ENCODE measurements at places on chromosomes 7 and 10.
A peak's percentile ranks its signal among the peaks of the same experiment; 100 is the strongest.

DNA sequence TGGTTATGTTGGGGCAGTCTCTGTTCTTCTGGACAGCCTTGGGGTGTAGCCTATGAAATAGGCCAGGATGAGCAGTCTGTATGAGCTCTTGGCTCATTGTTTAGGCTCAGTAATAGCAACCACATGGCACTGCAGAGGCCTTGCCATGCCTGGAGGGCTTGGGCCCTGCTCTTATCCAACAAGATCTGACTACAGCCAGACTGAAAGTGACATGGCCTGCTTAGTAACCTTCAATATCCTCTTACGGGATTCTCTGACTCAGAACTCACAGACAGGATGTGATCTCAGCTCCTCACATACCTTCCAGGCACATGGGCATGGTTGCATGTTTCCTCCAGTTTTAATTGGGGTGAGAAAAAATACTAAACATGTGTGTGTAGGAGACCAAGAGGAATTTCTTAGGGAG, 289.3 kb downstream of the PTEN start:
- DNase-seq, result peak; percentile 74

DNA sequence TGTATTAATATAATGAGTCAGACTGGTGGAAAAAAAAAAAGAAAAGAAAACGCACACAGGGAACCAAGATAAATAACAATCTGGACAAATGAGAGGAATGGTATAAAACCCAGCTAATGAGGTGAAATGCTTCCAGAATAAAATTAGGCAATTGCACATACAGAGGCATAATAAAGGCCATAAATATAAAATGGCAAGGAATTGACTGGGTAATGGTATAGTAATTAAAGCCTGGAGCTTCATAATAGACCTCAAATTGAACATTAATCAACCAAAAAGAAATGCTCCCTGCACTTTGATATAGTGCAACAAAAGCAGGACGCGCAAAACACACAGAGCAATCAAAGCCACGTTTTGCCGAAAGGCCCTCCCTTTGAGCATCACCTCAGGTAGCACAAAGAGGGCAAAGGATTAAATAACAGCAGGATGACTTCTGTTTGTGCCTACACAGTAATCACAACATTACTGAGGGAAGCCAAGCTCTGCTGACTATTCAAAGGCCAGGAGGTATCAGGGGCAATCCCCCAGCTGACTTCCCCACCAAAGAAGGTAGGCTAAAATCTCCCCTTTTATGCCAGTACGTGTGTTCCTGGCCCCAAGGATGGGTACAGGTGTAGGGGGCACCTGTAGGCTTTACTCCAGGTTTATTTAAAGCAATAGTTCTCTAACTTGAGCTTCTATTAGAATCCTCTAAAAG, 343.7 kb downstream of the ELMO1 start:
- no peak for DNase-seq

GRCh38 chr10:13787015-13787421, 200.3 kb downstream of the PRPF18 start:
- peak; percentile 26 for DNase-seq

DNA sequence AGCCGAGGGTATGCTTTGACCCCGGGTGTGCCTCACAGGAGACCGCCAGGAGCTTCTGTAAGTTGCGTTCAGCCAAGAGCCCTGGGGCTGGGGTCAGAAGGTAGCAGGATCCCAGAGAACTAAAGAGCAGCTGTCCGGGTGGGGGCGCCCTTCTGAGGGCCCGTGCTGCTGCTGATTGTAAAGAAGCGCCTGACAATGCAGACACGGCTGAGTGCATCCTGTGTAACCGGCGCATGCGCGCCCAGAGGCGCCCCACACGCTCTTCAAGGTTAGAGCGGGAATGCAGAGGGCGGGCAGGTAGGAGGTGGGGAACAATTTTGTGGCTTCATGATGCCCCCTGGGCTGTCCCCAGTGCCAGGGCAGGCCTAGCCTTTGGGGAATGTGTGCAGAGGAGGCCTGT, 210.2 kb upstream of the CTBP2 start:
- no peak for DNase-seq

DNA sequence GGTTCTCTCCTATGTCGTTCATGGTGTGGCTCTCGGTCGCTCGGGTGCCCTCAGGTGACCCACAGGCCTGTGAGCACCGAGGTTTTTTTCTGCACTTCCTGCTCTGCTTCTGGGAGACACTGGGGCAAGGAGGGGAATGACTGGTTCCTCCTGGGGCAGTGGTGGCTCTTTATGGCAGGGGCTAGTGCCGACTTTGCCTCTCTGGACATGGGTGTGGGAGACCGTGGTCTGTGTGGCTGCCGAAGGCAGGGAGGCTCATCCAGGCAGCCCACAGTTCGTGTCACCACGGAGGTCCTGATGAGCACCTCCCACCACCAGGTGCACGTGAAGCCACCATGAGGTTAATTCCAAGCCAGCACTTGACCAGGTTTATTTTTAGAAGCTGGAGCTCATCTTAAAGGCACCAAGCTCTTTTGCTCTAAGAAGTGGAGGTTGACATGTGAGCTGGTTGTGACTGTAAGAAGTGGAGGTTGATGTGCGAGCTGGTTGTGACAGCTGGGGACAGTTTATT, 24.7 kb upstream of the DPYSL4 start:
- no peak for DNase-seq

DNA sequence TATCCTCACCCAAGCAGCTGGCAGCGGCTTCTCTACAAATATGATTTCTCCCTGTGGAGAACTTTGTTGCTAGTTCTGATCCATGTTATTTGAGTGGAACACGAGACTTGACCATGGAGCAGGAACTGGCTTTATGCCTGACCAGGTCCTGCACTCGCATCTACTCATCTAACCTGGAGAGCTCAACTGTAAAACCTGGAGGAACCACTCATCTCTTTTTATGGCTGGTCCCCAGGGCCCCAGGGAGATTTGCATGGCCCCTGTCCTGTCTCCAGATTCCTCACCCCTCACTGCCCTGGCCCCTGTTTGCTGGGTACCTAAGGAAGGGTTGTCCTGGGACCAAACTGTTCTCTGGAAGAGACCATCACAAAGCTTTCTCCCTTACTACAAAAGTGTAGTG, 16.0 kb downstream of the TCAF1 start:
- DNase-seq, result no peak

DNA sequence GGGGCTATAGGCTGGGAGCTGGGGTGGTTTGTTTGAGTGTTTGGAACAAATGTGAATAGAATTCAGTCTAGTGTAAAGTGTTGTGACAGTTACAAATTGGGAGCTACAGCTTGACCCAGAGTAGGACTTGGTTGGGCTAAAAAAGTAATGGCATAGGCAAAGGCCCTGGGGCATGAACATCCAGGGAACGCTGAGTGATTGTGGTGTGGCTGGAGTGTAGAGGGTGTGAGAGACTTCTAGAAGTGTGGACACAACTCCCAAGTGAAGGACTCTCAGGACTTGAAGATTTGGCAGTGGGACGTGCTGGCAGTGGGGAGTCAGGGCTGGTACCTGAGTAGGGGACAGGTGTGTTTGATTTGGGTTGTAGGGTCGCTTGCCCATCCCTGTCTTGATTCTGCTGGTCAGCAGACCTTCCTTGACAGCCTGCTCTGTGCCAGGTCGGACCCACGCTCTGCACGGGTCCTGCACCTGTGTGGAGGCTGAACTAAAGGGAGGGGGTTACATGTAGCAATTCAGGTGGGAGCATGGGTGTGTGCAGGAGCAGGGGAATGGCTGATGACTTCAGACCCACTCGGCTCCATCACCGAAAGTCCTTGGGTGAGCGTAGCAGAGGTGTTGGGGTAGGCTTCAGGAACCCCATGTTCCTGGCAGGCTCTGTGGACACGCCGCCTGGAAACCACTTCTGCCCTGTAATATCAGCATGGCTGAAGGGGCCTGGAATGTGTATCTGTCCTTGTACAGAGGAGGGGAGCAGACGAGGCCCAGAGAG, 43.3 kb downstream of the ZMIZ1 start:
- no peak for DNase-seq

- no peak for DNase-seq
Measured at GRCh38 chr7:44390701-44391100, 65.3 kb upstream of the CAMK2B start.

- DNase-seq, result no peak
Measured at GRCh38 chr7:29167721-29168120, 21.4 kb upstream of the CPVL start.

- DNase-seq, result no peak
Measured at GRCh38 chr10:44716470-44717015, 194.6 kb upstream of the TMEM72 start.

DNA sequence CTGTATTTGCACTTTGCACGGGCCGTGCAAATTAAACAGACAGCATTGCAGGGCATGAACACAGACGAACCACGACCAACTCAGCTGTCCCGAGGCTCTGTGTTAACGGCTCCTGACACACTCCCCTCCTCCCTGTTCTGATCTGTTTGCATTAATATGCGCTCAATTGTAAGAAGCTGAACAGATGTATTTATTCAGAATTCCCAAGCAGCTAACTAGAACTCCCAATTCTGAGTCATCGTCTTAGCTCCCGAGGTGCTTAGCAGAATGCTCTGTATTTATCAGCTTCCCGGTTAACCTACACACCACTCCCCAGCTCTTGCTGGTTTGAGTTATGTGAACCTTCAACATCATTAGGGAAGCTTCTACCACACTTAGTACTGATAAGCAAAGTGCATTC, 286.4 kb downstream of the PTPRN2 start:
- no peak for DNase-seq

DNA sequence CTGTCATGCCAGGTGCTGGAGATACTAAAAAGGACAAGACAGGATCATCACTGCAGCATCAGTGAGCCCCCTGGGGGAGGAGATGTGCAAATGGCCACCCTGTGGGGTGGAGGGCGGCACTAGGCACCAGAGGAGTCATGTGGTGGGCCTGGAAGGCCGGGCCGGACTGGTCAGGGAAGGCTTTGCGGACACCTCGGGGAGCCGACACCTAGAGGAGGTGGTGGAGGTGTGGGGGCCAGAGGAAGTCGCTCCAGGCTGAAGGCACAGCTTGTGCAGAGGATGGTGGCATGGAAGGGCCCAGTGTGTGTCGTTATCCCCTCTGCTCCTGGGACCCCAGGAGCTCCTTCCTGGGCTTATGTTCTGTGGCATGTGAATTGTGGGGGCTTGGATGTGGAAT, 437.7 kb downstream of the RPS24 start:
- no peak for DNase-seq

DNA sequence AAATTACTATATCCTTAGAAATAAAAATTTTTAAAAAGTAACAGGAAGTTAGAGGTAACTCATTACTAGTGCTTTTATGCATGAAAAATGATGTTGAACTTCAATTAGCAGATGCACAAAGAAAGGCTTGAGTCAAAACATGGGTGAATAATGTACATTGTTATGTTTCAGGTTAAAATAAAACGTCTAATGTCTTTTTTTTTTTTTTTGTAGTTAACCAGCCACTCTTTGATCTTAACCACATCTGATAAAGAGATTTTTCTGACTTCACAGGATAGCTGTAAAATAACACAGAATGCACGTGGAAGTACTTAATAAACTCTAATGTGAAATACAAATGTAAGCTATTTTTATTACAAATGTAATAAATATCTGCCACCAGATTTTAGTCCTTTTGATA, 61.7 kb downstream of the GSAP start:
- no peak for DNase-seq

GRCh38 chr7:114832906-114833595, 88.8 kb upstream of the MDFIC start:
- DNase-seq, result no peak

DNA sequence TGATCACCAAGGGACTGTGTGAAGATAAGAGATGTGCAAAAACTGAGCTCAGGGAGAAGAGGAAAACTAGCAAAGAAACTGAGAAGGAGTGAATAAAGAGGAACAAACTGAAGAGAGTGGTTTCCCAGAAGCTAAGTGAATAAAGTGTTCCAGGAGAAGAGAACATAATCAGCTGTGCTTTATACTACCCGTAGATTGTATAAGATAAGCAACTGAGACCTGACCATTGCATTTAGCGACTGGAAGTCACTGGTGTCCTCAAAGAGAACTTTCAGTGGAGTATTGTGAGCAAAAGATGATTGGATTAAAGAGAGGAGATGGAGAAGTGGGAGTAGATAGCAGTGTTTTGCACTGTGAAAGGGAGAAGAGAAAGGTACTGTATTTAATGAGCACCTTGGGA, 14.6 kb downstream of the PHTF2 start:
- no peak for DNase-seq

- DNase-seq, result no peak
Measured at GRCh38 chr10:88256886-88257285, 326.2 kb downstream of the RNLS start.

GRCh38 chr7:16816824-16817223, 12.0 kb upstream of the AGR2 start:
- no peak for DNase-seq

GRCh38 chr7:132769280-132769679, 193.0 kb upstream of the PLXNA4 start:
- DNase-seq, result no peak

- no peak for DNase-seq
Measured at GRCh38 chr7:149795126-149795525, 21.7 kb upstream of the ZNF467 start.

GRCh38 chr7:137165241-137165640, 178.3 kb downstream of the PTN start:
- DNase-seq, result no peak
